ENCODE measurements at places on chromosomes 7 and 10. TPM values are rescaled to one million over a fixed set of nuclear protein-coding genes. Genes with fewer than 3 reads are reported as not detected.

DNA sequence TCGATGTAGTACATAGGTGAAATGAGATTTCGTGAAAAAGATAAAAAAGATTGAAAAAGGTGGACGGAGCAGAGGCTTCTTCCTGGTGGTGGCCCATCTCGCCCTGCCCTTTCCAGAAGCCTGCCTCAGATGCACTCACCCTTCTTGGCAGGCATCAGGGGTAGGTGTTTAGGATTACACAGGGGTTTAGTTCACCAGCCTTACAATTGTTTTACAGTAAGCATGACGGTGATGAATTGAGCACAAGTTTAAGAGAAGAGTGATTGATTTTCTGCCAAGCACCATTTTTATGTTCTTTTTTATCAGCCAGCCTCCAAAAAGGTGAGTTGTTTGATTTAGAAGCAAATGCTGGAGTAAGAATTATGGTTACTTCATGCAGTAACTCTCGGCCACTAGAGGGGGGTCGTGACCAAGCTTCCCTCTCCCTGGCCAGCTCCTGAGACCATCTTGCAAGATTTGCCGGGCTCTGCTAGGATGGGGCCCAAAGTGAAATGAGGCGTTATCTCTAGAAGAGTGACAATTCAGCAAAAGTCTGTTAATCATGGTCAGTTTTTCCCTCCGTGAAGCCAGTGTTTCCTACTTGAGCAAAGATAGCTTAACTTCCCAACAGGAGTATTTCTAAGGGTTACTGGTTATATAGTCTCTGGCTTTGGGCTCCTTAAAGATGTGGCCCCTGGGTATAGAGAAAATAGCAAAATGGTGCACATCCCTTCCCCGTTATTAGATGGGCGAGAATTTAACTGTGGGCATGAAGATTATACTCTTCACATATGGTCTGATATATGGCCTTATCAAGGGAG is 228.8 kb downstream of the BMPER start:
- no peak for DNase-seq

GRCh38 chr10:24826009-24826408 is 102.3 kb upstream of the ARHGAP21 start:
- DNase-seq, result no peak

- no peak for DNase-seq
These were observed 19.5 kb downstream of the C10orf67 start for GRCh38 chr10:23325132-23325531.

DNA sequence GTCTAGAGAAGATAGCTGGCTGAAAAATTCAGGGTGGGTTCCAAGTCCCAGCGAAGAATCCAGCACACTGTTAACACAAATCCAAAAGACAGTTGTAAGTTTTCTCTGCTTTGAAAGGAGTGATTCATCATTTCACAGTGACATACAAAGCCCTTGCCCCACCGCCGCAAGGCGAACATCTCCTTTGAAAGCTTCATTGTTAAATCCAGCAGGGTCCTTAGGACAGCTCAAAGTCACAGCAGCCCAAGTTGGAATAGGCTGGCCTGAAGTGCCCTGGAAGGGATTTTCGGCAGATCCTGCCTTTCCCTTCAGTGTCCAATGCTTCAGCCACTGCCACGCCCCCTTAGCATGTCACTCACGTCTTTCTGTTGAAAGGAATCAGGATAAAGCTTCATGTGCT is 526.1 kb downstream of the CALN1 start:
- no peak for DNase-seq

DNA sequence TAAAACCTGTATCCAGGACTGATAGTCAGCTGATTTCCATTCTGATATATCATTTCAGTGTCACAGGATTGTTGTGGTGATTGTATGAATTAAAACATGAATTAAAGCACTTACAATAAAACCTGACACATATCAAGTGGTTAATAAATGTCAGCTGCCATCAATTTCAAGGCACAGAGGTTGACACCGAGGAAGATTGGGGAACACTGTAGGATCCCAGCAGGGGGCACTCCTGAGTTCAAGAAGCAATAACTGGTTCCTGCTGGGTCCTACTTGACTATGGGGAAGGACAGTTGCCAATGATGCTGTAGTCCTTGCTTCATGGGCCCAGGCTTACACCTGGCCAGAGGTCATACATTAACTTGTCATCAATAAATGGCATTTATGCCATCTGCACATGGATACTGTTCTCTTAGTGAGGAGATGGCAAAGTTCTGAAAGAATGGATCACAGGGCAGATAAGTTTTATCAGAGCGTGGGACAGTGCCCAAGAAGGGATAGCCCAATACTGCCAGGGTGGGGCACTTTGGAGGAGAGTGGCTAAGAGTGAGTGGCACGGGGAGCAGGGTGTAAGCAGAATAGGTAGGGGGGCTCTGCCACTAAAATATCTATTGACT is 24.1 kb downstream of the FZD1 start:
- no peak for DNase-seq

The CASTOR2 gene
- total RNA-seq, result 16.3 TPM

GRCh38 chr10:118870467-118871243 is 115.9 kb upstream of the CACUL1 start:
- no peak for DNase-seq

DNA sequence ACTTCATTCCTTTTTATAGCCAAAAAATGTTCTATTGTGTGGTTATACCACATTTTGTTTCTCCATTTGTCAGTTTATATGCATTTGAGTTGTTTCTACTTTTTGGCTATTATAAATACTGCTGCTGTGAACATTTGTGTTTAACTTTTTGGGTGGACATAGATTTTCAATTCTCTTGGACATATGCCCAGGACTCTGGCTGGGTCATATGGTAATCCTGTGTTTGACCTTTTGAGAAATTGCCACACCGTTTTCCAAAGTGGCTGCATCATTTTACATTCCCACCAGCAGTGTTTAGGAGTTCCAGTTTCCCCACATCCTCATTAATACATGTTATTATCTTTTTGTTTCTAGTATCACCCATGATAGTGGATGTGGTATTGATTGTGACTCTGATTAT is 39.4 kb downstream of the CSGALNACT2 start:
- DNase-seq, result no peak

The ITPRID1 gene
- total RNA-seq, result not detected

The PCDH15 gene
- 0.49 TPM for total RNA-seq

The C10orf143 gene
- total RNA-seq, result not detected

GRCh38 chr10:74078037-74078436 is 72.6 kb downstream of the AP3M1 start:
- no peak for DNase-seq

The NUTM2E gene
- total RNA-seq, result not detected
